NCI-H2029 (cell line): ENCODE measurements at places on chromosomes 1 and 21.

DNA sequence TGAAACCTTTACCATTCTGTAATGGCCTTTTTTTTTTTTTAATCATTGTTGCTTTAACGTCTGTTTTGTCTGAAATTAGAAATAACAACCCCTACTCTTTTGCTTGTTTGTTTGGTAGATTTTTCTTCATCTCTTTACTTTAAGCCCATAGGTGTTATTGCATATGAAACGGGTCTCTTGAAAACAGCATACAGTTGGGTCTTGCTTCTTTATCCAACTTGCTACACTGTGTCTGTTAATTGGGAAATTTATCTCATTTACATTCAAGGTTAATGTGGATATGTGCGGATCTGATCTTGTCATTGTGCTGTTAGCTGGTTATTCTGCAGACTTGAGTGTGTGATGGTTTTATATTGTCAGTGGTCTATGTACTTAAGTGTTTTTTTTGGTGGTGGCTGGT lies 78.9 kb upstream of the COP1 start:
- no peak for DNase-seq

DNA sequence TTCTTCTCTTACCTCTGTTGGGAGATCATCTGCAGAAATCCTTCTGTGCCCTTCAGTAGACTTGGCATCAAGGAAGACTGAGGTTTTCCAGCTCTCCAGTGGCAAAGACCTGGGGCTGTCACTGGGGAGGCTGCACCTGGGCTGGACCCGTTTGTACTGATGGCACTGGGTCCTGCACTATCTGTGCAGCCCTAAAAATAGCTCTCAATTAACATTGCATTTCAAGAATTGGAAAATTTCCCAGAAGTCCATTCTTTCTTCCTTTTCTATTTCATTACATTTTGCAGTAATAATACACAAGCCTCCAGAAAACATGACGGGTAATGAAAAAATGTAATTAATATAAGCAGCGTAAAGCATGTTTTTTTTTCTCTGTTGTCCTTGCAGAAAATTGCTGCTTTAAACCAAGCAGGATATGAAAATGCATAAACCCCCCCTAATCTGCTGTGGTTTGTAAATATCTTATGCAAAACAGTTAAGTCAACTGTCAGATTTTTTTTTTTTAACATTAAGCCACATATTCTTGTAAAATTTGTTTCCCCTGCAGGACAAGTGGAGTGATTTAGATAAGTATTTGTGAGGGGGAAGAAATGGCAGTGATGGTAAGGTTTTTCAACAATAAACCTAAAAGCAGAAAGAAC lies 64.9 kb downstream of the LMO4 start:
- no peak for DNase-seq

- DNase-seq, result no peak
Observed at GRCh38 chr1:206808615-206809014, 36.3 kb upstream of the IL10 start.

DNA sequence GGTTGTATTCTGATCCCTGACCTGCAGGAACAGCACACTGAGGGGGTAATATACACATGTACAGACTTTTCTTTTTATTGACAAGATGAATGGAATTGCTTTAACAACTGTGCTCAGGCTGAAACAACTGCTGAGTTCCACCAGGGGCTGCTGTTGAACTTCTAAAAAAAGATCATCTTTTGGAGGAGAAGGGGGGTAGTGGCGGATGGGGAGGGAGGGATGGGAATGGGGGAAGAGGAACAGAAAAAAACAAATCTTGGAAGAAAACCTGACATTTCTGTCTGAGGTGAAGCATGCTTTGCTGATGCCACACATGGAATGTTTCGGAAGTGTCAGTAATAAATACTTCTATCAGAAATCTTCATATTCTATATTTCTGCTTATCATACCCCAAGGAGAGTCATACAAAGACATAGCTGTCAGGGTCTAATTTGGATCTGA lies 75.0 kb downstream of the RWDD3 start:
- peak; percentile 64 for DNase-seq

DNA sequence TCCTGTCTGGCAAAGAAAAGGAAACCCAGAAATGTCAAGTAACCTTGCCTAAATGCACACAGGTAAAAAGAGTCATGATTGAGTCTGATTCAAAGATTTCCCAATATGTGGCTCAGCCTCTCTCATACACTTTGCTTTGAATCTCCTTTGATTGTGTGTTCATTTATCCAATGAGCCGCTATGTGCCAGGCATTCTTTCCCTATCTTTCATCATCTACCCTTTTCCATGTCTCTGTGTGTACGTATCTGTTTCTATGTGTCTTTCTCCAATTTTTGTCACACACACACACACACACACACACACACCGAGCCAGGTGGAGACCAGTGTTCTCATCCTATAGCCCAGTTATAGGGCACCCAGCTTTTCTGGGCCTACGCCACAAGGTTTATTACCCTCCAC lies 35.7 kb upstream of the BCL9 start:
- DNase-seq, result no peak

- DNase-seq, result no peak
Observed at GRCh38 chr1:197103300-197103699, 36.2 kb upstream of the F13B start.

DNA sequence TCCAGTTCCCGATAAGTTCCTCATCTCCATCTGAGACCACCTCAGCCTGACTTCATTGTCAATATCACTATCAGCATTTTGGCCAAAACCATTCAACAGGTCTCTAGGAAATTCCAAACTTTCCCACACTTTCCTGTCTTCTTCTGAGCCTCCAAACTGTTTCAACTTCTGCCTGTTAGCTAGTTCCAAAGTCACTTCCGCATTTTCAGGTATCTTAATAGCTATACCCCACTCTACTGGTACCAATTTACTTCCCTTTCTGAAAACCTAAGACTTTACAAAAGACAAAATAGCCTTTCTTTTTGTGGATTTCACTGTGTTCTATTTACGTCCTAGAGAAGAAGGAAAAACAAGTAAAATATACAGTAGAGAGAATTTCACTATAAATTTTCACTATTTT lies 147.0 kb upstream of the FMN2 start:
- DNase-seq, result no peak

DNA sequence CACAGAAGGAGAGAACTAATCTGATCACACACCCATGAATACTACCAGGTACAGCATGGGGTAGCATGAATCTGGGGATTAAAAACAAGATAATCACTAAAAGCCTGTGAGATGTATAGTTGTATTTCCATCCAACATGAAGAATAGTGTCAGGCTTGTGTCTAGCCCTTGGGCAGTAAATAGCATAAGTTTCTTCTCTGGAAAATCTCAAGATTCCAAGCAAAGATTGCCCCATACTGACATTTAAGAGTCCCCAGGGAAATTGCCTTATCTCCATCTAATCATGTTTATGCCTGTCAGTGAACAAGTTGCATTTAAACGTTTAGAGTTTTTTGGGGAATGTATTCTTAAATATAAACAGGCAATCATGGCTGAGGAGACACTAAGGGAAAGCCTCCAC lies 109.2 kb upstream of the SERTAD4 start:
- no peak for DNase-seq

DNA sequence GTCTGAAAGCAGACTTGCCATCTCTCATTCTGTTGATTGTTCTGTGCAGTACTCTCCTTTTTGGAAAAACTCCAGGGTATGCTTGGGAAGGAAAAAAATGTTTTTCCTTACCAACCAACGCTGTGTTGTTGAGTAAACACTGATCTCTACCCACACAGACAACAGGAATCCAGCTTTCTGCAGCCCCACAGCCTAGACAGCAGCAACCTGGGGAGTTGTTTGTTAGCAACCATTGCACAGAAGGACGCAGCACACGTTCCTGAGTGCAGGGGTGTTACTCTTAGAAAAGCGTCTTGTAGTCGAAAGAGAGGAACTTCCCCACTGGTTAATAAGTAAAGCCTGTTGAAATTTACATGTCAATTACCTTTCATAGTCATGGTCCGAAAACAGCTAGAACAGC lies 56.6 kb downstream of the SMYD2 start:
- no peak for DNase-seq

DNA sequence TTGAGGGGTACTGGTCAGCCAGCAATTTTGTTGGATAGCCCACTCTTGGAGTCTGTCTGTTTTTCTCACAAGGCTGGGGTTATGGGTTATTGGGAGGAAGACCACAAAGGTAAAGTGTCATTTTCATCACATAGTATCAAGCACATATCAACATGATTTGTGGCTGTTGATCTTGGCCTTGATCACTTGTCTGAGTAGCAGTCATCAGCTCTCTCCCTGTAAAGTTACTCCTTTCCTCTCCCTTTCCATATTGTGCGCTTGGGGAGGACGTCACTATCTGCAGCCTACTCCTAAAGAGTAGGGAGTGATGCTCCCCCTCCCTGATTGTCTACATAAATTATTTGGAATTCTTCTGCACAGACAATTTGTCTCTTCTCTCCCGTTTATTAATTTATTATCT lies 1.8 kb upstream of the ZNF362 start:
- DNase-seq, result no peak

- no peak for DNase-seq
Observed at GRCh38 chr21:38965241-38965640, 159.5 kb downstream of the ETS2 start.

DNA sequence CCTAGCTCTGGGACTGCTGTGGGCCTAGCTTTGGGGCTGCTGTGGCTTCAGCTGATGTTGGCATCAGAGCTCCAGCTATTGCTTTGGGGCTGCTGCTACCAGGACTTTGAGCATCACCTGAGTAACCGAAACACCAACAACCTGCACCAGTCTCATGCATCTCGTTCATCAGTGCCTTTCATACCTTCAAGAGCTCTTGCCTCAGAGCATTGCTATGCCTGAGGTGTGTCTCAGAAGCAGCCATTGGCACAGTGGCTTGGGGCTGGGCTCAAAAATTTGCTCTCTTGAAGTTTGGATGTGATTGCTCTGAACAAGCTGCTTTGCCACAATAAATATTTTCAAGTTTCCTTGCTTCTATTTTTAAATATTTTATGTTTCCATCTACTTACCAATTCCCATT lies 6.7 kb upstream of the LCE2D start:
- DNase-seq, result no peak

GRCh38 chr1:16155537-16156410 lies at the start of gene EPHA2:
Gene EPHA2, minus strand, starts transcription at chr1:16156069. Its CDS starts 137 bp downstream, at chr1:16155932.
- DNase-seq, result no peak

GRCh38 chr21:43811262-43812105 lies 22.1 kb downstream of the RRP1 start:
- DNase-seq, result no peak

DNA sequence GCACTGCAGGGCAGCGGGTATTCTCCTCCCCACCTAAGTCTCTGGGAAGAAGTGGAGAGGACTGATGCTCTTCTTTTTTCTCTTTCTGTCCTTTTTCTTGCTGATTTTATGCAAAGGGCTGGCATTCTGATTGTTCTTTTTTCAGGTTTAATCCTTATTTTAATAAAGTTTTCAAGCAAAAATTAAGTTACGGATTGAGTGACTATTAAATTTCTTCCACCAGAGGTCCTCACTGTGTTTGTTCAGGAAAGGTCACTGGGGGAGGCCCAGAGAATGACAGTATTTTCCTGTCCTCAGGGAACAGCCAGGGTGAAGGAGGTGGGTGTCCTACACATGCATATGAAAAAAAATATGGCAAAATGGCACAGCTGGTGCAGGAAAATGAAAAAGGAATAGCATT lies 4.4 kb upstream of the ELF3 start:
- DNase-seq, result no peak

GRCh38 chr21:39523399-39523798 lies 71.6 kb downstream of the SH3BGR start:
- peak; percentile 79 for DNase-seq

DNA sequence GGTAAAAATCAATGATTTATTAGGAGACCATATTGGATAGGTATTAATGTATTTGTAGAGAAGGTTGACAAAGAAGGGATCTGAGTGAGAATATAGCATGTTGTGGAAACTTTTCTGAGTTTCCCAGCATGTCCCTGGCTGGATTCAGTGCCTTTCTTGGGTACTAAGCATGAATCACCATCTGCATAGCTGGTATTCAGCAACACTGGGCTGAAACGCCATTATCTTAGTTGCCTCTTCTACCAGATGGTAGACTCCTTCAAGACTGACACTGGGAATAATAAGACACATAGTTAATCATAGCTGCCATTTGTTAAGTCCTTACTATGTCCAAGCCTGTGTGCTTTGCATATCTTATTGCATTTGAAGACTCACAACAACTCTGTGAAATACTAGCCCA lies 45.5 kb downstream of the ATP5PF start:
- no peak for DNase-seq

- peak; percentile 60 for DNase-seq
Observed at GRCh38 chr1:241391926-241392710, 35.1 kb upstream of the RGS7 start.

DNA sequence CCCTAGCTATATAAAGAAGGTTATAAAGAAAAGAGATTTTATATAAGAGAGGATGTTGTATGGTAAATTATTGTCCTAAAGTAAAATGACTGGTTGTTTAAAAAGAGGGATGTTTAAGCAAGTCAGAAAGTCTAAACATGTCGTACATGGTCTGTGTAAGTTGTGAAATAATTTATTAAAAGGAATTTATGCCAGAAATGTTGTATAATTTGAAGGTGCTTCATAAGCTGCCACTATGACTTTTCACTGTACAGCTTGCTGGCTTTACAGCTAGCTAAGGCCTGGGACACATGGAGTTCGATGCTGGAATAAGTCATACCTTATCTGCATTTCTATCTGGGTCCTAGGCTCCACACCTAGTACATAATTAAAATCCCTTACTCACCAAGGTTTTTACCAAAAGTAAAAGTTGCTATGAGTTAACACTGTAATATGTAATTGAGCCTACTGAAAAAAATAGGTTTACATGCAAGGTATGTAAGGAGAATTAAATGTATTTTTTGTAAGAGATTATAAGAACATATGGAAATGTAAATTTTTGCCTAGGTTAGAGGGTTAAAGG lies 59.0 kb upstream of the EDEM3 start:
- DNase-seq, result no peak

- no peak for DNase-seq
Observed at GRCh38 chr21:35491114-35491513, 442.0 kb upstream of the RUNX1 start.

- no peak for DNase-seq
Observed at GRCh38 chr1:115091572-115091971, 2.3 kb upstream of the TSPAN2 start.

DNA sequence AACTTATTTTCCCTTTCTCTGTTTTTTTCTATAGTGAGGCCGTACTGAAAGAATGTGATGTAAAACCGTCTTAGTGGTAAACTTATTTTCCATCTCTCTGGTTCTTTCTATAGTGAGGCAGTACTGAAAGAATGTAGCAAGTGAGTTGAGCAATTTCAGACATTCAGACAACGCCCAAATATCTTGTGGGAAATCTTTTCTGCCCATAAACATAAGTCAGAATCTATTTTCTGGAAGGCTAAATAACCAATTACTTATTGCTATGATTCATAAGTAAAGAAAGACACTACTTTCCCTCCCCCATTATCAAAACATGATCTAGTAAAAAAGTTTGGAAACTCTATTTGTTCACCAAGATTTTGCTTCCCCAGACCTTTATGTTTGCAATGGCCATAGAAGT lies 18.8 kb upstream of the SCCPDH start:
- no peak for DNase-seq

- DNase-seq, result no peak
Observed at GRCh38 chr1:46221749-46222148, 18.6 kb downstream of the LURAP1 start.

- no peak for DNase-seq
Observed at GRCh38 chr1:206774093-206774492, 1.8 kb upstream of the IL10 start.

GRCh38 chr21:32940079-32941014 lies 85.4 kb upstream of the OLIG2 start:
- DNase-seq, result peak; percentile 54
